ENCODE measurements at places on chromosomes 2 and 18.

DNA sequence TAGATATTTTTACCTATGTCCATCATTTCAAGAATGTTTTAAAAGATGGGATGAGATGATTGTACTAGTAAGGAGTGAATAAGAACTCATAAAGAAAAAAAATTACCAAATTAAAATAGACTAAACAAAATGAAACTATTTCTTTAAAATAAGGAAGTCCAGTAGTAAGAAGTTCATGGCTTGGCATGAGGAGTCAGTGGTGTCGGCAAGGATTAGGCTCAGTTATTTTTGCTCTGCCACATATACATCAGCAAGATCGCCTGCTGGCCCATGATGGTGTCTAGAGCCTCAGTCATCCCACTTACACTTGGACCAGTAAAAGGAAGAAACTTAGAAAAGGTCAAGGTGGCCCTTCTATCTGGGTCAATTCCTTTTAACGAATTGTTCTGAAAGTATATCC, 300.9 kb upstream of the SLC8A1 start:
- no peak for DNase-seq

DNA sequence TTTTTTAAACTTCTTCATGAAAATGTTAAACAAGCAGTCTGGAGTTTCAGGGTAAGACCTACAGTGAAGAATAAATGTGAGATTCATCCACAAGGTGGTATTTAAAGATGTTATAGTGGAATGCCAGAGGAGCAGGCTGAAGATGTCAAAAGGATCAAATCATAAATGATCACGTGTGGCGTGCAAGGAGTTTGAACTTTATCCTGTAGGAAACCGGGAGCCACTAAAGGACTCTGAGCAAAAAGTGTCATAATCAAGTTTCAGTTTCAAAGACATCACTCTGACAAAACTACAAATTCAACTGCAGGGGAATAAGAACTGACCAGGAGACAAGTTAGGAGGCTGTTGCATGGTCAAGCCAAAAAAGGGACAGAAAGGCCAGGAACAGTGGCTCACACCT, 19.9 kb downstream of the NHEJ1 start:
- no peak for DNase-seq

GRCh38 chr2:159933727-159934049, 128.7 kb downstream of the PLA2R1 start:
- no peak for DNase-seq

DNA sequence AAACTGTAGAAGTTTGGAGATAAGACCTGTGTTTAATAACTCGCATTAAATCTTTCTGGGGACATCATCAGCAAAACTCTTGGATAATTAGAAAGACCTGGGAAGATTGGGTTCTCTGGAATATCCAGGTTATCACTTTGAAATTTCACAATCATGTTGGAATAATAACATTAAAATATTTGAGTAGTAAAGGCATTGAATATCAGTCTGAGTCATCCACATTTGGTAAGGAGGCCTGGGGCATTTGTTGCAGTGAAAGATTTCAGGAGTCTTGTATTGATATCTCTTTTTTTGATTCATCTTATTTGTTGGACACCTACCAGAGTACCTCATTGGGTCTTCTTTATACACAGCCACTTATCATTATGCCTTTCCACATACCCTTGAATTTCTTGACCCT, 95.9 kb downstream of the EPB41L5 start:
- DNase-seq: no peak

GRCh38 chr2:121333834-121334558, 49.0 kb upstream of the TFCP2L1 start:
- no peak for DNase-seq

GRCh38 chr2:113240915-113241911, 37.5 kb downstream of the PAX8 start:
- DNase-seq: no peak

GRCh38 chr2:107927034-107927534, 59.2 kb upstream of the SLC5A7 start:
- no peak for DNase-seq

GRCh38 chr2:18046017-18046416, 167.6 kb downstream of the KCNS3 start:
- no peak for DNase-seq

GRCh38 chr2:156561326-156561725, 125.1 kb downstream of the GPD2 start:
- no peak for DNase-seq

- DNase-seq: no peak
Measured at GRCh38 chr18:52746986-52747385, 407.0 kb downstream of the DCC start.

GRCh38 chr2:202317080-202317857, 51.7 kb downstream of the NOP58 start:
- DNase-seq: no peak

DNA sequence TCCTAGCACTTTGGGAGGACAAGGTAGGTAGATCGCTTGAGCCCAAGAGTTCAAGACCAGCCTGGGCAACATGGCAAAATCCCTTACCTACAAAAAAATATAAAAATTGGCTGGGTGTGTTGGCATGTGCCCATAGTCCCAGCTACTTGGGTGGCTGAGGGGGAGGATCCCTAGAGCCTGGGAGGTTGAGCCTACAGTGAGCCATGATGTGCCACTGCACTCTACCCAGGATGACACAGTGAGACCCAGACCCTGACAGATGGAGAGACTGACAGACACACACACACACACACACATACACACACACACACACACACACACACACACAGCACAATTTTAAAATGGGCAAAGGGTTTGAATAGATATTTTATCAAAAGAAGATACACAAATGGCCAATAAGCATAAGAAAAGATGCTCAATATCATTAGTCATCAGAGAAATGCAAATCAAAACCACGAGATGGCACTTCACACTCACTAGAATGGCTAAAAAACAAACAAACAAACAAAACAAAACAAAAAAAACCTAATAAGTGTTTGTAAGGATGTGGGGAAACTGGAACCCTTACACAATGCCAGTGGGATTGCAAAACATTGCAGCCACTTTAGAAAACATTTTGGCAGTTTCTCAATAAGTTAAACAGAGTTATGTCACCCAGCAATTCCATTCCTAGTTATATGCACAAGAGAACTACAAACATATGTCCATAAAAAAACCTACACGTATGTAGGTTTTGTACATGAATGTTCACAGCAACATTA, 42.3 kb downstream of the BAZ2B start:
- no peak for DNase-seq

- no peak for DNase-seq
Measured at GRCh38 chr18:52348209-52348608, 8.2 kb downstream of the DCC start.

- no peak for DNase-seq
Measured at GRCh38 chr2:230890646-230891045, 25.9 kb downstream of the ITM2C start.

GRCh38 chr18:76484749-76485387, 10.2 kb downstream of the ZNF516 start:
- DNase-seq: no peak

DNA sequence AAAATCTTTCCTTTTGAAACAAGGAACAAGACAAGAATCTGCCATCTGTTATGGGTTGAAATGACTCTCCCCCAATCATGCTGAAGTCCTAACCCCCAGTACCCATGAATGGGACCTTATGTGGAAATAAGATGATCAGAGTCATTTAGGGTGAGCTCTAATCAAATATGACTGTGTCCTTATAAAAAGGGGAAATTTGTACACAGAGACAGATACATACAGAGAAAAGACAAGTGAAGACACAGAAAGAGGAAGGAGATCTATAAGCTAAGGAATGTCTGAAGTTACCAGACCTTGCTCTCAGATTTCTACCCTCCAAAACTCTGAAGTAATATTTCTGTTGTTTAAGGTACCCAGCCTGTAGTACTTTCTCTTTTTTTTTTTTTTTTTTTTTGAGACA, 15.7 kb downstream of the TGFBRAP1 start:
- no peak for DNase-seq

DNA sequence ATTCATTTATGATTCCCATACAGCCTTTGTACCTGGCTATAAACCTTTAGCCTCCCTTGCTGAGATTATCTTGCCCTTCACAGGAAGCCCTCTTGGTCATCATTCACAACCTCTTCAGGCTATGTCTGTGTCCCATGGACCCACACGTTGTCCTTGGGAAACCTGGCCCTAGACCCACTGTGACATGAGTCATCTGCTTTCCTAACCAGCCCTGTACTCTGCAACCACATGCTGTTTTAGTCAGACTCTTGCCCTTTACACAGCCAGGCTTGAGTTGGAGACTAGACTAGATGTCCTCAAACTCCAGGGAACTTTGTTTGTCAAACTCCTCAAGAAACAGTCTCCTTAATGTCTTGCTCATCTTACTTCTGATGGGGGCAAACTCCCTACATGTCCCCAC, 229.3 kb upstream of the ZSWIM2 start:
- no peak for DNase-seq

- DNase-seq: no peak
Measured at GRCh38 chr2:70199320-70199864, 8.6 kb upstream of the C2orf42 start.

- DNase-seq: no peak
Measured at GRCh38 chr2:147623328-147623727, 221.5 kb upstream of the ACVR2A start.

Measured in stimulated activated CD8-positive, alpha-beta memory T cell treated with anti-CD3 and anti-CD28 coated beads, Interleukin-15, amount 100 ng/mL, for 24 hours (primary cell).